ENCODE measurements at places on chromosomes 2 and 18.
A peak's percentile ranks its signal among the peaks of the same experiment; 100 is the strongest.

DNA sequence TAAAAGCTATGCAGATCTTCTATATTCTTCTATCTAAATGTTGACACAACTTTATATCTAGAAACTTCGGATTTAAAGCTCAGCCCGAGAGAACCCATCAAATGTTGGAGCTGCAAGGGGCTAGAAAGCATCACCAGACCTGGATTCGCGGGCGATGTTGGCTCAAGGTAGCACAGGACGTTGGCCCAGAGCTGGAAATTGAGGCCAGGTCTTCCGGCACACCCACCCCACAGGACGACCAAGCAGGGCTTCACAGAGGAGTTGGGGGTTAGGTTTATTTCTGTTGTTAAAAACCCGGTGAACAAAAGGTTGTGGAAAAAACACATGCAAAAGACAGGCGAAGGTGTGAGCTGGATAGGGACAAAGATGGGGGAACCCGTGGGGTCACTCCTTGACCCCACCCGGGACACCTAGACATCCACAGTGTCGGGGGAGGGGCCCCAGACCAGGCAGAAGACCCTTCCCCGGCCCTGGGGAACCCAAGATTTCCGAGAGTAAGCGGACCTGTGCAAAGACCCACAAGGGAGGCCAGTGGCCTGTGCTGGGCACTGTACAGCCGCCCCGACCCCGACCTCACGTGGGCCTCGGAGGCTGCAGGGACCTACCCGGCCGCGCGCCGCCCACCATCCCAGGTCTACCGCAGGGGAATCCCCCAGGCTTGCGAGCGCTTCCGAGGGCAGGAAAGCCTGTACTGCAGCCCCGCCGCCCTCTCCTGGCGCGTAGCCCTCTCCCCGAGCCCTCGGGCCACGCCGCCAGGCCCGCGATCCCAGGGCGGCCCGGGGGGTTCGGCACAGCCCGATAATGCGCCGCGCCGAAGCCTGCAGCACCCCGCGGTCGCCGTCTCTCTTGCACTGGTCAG lies 1.8 kb upstream of the AGBL5 start:
- no peak for DNase-seq

DNA sequence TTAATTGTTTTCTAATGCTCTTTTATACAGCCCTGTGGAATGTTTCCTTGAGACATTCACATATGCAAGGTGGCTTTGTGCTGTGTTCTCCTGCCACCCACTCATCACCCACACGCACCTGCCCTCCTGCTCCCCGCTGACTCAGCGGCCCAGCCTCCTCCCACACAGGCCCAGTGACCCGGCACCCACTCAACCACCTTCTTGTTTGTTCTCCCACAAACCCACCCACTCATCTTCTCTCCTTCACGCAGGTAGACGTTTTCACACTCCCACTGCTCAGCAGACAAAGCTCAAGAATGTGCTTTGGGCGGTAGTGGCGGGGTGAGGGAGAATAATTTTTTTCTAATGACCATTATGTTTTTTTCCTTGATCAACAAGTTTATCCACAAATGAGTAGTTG lies 28.6 kb upstream of the NEMP2 start:
- DNase-seq = no peak

DNA sequence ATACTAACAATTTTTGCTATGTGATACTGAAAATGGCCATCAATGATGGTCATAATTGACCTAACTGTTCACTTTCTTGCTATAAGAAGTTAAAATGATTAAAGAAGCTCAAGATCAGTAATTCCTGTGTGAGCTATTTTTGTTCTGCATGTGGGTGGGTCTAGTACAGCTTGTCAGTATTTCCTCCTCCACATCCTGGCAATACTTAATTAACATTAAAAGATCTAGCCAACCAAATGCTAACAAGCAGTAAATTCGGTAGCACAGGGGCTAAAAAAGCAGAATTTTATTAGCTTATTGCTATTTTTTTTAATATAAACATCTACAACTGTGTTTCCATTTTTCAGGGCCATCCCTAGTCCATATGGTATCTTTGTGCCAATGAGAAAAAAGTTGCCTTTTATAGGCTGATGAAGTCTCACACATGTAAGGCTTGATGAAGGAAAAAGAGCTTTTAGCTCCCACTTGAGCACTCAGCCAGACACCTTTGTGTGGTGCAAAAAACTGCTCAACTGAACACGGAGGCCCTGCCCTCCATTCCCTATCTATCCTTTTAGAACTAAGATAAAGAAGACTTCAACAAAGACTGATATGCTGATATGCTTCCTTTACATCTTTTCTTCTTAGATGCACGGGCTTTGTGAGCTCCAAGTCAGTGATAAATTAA lies 4.9 kb upstream of the PNO1 start:
- no peak for DNase-seq

DNA sequence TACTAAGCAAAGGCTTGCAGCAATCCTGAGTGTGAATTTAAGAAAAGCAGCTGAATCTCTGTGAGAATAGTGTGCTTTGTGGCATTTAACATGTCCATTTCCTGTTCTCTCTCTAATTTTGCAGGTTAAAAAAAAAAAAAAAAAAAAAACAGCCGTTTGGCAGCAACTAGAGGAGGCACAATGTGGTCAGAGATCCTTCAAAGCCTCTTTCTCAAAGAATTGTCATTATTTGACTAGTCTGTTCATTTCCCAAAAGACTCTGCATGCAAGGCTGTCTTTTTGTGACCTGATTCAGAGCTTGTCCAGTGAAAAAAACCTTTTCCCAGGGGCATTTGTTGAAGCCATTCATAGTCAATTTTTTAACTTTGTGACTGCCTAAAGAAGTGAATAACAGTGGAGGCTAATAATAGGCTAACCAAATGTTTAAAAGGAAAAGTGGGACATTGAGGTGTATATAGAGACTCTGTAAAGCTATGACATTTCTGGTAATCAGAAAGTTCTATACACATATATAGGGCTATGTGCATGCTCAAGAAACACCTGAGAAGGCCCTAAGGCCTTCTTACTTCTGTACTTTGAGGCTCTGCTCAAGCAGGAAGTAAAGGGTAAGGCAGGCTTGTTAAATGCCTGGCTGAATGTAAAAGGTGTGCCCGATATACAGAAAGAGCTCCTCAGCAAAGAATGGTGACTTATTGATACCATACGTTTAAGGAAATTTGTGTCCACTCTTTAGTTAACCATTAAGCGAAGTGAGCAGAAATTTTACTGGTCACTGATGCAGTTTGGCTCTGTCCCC lies 289.6 kb upstream of the RAB6C start:
- DNase-seq = no peak

DNA sequence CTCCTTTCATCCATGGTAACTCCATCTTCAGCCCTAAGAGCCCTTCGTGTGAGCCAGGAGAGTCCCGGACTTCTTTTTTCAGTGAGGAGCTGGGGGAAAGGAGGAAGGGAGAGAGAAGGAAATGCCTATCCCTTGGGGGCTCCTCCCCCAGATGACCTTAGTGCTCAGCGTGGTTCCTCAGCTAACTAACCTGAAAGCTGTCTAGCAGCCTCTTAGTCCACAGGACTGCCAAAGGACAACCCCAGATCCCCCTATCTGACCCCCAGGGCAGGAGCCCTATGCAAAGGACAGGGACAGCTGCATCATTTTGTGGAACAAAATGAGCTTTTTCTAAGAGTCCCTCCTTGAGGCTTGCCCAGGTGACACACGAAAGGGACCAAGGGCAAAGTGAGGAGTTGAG lies 7.9 kb downstream of the SPR start:
- no peak for DNase-seq

DNA sequence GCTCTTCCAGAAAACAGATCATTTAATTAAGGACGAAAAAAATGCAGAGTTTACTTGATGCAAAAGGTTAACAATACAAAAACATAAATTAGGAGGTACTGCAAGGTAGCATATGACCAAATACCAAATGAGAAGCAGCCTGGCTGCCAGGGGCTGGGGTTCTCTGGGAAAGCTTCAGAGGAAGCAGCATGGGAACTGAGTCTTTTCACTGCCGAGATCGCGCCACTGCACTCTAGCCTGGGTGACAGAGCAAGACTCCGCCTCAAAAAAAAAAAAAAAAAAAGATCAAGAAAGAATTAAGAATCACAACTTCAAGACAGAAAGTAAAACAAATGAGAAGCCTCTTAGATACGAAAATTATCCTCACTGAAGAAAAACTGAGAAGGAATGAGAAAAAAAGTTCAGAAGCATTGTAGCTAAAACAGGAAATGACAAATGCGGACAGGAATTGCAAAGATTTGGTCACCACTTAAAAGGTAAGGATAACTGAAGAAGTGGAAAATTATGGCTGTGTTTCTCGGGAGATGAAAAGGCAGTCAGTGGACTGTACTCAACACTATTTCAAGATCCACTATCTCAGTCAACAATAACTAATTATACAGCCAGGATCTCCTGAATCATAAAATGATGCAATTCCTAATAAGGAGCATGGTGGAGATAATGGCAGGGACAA lies 4.3 kb downstream of the SEPTIN10 start:
- DNase-seq = peak; percentile 70

GRCh38 chr2:236859908-236860307 lies 225.8 kb upstream of the COPS8 start:
- no peak for DNase-seq
